ENCODE measurements at places on chromosomes 16 and 17. TPM values are rescaled to one million over a fixed set of nuclear protein-coding genes. Genes with fewer than 3 reads are reported as not detected.

DNA sequence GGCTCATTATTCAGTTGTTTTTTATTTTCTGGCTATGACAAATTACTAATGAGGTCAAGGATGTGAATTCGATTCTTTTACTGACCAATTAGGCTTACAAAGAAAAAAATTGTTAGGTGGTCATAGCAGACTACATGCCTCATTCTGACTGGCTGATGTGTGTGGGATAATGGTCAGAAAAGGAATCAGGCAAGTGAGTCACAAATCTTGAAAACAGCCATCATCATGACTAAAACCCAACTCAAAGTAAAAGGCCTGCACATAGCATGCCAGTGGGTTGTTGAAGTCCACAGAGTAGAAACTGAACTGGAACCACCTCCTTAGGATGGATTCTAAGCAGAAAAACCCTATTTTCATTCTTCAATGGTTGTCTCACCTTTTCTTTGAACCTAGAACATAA is 8.6 kb downstream of the RPGRIP1L start:
- no peak for DNase-seq

- DNase-seq, result no peak
Measured at GRCh38 chr16:77037696-77038347, 153.2 kb upstream of the MON1B start.

- DNase-seq, result no peak
Measured at GRCh38 chr17:6165806-6166205, 95.6 kb downstream of the WSCD1 start.

- DNase-seq, result no peak
Measured at GRCh38 chr16:83847371-83848225, 39.8 kb downstream of the HSBP1 start.

DNA sequence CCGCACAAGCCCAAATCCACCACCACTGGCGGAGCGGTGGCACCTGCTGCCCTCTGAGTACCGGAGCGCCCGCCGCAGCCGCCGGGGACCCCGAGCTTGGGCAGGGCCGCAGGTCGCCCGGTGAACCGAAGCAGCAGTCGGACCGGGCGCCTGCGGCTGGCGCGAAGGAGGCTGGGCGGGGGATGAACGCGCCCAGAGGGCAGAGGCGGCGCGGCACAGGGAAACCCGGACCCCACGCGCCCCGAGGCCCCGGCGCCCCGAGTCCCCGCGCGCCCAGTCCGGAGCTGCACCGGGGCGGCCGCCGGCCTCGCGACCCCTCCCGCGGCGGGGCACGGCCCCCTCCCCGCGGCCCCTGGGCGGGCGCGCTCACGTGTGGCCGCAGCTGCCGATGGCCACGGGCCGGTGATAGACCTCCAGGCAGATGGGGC is 393 bp downstream of the RNF166 start:
- no peak for DNase-seq

GRCh38 chr17:6366221-6366666 is 68.7 kb downstream of the AIPL1 start:
- peak; percentile 46 for DNase-seq

- no peak for DNase-seq
Measured at GRCh38 chr16:80527297-80527696, 13.5 kb upstream of the DYNLRB2 start.

DNA sequence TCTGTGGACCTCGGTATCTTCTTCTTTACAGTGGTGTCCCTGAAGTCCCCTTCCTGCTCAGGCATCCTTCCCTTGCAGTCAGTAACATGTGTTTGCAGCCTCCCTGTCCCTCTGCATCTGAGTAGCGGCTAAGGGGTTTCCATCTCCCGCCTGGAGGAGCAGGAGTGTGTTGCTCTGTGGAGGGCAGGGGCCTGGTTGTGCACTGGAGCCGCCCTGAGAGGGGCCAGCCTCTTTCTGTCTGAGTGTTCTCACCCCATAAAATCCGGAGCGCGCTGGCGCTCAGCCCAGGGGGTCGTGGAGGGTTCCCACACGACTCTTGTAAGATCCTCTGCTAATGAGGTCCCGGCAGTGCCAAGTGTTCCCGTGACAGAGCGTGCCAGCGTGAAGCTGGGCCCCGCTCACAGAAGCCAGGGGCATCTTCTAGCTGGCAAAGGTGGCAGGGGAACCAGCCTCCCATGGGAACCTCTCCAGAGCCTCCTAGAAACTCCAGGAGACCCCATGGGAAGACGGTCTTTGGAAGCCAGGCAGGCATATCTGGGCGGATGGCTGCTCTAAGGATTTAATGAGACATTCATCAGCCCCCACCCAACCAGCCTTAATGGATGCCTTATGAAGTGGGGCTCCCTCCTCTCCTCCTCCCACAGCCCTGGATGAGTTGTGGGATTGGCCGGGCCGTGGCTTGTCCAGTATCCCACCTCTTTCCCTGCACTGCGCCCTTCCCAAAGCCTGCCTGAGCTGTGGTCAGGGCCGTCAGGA is 91.4 kb upstream of the GSE1 start:
- DNase-seq, result no peak

- no peak for DNase-seq
Measured at GRCh38 chr17:39525801-39526506, 64.7 kb downstream of the CDK12 start.

DNA sequence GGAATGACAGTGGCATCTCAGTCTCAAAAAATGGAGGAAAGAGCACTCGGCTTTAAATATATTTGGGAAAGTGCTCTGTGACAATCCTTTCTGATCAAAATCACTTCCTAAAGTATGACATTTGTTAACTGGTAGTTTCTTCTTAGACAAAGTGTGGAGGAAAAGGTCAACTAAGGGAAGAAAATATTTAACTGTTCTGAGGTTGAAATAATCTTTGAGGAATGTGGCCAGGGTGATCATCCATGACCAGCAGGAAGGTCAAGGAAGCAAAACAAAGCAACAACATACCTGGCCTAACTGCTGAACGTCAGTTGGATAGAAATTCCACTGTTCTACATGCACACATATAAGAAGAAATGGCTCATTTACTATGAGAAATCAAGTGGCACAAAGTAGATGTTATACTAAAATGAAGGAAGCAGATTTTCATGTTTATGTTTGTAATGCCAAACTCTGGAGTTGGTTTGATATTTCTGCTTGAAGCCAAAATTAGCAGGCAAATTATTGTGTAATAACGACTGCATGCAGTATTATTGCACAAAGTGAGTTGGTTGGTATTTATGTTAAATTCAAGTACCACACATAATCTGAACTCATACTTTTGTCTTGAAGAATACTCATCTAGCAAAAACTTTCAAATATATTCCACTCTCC is 87.3 kb upstream of the CORO6 start:
- DNase-seq, result no peak

DNA sequence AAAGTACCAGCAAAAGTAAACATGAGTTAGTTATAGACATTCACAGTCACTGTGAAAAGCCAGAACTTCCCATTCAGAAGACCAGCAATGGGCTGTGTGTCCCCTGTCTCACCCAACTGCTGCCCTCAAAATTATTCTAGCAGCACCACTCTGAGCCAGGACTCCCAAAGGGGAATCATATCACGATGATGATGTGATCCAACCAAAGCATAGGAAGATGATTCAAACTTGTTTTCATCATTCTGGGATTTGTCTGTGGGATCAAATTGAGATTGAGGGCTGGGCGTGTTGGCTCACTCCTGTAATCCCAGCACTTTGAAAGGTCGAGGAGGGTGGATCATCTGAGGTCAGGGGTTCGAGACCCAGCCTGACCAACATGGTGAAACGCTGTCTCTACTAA is 6.4 kb upstream of the NAT9 start:
- DNase-seq, result no peak

DNA sequence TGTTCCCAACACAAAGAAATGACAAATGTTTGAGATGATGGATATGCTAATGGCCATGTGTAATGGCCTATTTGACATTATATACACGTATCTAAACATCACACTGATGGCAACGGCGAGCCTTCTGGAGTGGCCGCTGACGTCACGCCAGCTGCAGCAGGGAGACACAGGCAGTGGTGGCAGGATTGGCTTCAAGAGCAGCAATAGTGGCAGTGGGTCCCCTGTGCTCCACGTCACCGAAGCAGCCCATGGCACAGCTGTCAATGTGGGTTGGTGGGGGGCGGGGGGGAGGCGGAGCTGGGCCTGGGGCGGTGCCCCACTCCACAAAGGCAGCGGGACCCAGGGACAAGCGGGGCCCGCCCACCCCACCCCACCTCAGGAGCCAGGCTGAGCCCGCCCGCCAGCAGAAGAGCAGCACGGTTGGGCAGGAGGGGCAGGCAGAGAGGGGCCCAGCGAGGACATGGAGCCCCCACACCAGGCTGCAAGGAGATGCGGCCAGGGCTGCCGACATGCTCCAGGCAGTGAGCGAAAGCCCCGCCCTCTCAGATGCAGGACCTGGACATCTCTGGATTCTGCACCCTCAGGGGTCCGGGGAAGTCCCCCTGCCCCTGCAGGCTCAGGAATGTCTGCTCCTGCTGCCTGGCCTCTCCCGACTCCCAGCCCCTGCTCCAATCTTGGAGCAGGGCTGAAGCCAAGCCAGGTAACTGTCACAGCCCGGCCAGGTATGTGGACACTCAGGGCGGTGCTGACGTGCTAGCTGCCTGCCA is 64.6 kb downstream of the USP32 start:
- no peak for DNase-seq

DNA sequence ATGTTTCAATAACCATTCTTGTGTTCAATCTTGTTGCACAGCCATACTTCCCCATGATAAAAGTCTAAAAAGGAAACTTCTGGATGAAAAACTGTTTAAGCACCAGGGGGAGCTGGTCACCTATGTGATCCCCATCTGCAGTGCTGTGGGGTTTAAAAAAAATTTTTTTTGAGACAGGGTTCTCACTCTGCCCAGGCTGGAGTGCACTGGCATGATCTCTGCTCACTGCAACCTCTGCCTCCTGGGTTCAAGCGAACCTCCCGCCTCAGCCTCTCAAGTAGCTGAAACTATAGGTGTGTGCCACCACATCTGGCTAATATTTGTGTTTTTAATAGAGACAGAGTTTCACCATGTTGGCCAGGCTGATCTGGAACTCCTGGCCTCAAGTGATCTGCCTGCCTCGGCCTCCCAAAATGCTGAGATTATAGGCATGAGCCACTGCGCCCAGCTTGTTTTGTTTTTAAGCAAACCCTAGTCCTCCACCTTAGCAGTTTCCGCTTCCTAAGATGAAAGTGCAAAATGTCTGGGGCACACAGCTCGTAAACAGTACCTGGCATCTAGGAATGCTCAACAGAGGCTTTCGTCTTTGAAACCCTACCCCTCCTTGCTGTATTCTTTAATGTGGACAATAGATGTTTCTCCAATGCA is 25.4 kb downstream of the DNAJA2 start:
- peak; percentile 12 for DNase-seq

DNA sequence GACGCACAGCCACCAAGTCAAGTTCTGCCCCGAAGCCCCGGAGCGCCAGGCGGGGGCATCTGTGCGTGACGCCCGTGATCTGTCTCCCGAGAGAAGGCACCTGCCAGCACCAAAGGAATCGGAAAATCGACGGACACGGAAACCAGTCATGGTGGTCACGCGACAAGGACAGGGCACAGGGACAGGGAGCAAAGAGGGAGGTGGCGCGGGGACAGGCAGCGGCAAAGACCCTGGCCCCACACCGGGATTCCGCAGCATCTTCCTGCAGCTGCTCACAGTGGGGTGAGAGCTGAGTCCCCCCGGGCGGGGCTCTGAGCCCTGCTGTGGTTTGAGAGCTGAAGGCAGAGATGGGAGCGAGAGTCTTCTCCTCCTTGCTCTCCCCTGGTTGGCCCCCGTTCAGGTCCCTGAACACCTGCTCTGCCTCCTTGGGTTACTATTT is 56.4 kb downstream of the ABR start:
- DNase-seq, result no peak

DNA sequence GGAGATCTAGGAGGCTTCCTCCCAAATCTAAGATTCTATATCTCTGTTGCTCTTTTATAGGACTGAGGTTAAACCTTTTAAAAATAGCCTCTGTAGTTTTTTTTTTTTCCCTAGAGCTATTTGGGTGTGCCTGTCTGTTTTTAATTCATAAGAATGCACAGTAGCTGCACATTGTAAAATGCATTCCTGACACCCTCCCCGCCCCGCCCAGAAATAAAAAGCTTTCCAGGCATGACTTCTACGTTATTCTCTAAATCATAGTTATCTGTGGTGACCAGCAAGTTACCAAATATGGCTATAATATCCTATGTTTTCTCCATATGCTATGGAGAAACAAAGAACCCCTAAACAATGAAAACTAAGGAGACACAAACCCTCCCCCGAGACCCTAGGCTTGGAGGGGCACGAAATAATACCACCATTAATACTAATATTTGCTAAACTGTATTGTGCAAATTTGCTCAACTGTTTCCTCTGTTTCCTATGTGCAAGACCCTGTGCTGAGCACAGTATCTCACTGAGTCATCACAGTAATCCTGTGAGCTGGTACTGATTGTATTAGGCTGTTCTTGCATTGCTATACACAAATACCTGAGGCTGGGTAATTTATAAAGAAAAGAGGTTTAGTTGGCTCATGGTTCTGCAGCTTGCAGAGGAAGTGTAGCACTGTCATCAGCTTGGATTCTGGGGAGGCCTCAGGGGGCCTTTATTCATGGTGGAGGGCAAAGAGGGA is 388.3 kb downstream of the CA10 start:
- DNase-seq, result no peak

DNA sequence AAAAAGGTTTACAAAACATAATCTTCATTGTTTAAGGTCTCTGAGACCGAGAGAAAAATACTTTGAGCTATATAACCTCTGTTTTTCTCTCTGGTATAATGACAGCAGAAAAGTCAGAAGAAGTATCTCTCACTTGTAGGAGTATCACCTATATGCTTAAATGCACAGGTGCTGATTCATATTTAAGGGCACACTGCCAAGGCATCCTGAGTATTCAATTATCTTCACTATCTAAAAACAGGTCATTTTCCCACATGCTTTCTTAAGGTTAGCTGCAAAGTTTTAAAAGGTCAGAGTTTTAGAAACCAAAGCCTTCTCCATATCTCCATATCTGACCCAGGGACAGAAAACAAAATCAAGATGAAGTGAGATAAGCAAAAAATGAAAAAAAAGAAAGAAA is 99.3 kb upstream of the C17orf78 start:
- no peak for DNase-seq

Gene TEKT1
- 0.86 TPM for polyA plus RNA-seq

Gene CDH5
- polyA plus RNA-seq, result 66.9 TPM

Gene MMP25
- 1.3 TPM for polyA plus RNA-seq

Gene PPP4C
- polyA plus RNA-seq, result 88.8 TPM

Gene NKD1
- 10.3 TPM for polyA plus RNA-seq

Gene LITAFD
- polyA plus RNA-seq, result not detected

Measured in right renal pelvis (tissue), 4 donors.